Stimulated activated CD4-positive, alpha-beta T cell treated with anti-CD3 and anti-CD28 coated beads, Interleukin-4, amount 100 ng/mL, for 24 hours (primary cell): ENCODE measurements at places on chromosomes 1 and 21.

GRCh38 chr21:42651515-42652401 lies 1.7 kb upstream of the PDE9A start:
- DNase-seq, result no peak

DNA sequence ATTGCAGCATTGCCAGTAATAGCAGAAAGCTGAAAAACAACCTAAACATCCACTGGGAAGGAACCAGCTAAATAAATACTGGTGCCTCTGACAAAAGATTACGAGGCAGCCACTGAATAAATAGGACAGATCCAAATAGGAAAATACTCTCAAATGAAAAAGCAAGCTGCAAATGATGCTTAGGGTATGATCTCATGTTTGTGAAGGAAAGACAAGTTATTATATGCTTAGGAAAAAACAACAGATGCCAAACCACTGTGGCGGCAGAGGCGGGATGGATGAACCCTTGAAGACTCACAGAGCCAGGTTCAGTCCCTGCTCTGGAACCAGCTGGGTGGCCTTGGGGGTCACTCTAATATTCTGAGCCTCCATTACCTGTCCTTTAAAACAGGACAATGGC lies 41.6 kb downstream of the MATN1 start:
- no peak for DNase-seq

DNA sequence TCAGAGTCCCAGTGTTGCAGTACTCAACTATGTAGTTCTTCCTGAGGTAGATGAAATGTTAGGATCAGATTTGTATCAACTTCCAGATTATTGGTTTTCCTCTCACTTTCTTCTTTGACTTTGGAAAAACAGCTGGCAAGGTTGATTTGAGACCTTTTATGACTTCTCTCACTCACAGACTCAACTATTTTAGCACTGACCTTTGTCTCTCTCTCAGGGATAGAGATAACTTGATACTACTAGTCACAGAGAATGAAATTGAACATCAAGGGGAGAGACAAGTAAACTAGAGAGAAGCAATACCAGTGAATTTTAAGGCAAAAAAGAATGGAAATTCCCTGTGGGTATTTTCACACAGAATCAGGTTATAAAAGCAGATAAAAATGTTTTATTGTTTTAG lies 159.7 kb upstream of the B3GALT2 start:
- DNase-seq, result no peak

GRCh38 chr1:161836018-161836417 lies 69.9 kb downstream of the ATF6 start:
- DNase-seq, result no peak

DNA sequence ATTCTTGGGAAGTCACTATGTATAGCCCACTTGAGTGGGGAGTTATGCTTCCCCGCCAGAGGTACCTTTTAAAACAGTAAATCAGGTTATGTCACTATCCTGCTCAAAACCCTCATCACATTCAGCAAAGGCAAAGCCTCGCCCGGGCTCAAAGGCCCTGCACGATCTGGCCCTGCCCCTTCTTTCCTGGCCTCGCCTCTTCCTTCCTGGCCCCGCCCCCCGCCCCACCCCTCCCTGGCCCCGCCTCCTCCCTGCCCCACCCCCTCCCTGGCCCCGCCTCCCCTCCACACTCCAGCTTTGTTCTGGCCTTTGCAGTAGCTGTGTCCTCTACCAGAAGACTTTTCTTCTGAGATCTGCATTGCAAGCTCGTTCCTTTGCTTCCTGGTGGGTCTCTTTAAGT lies 6.6 kb downstream of the LDLRAD2 start:
- peak; percentile 27 for DNase-seq

DNA sequence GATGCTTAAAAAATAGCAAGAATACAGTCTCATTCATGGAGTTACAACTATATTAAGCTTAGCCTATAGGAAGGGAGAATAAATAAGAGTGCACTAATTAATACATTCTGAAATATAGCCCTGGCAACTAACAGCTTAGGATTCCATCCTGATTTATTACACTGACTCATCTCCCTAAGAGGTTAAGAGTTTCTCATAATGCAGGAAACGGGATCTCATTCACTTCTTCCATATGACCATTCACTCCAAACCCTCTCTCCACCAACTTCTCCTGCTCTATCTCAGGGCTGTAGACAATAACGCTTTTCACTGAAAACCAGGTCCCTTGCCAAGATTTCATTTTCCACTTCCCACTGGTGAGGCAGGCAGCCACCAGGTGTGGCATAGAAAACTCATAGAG lies 168.5 kb upstream of the PLD5 start:
- no peak for DNase-seq

DNA sequence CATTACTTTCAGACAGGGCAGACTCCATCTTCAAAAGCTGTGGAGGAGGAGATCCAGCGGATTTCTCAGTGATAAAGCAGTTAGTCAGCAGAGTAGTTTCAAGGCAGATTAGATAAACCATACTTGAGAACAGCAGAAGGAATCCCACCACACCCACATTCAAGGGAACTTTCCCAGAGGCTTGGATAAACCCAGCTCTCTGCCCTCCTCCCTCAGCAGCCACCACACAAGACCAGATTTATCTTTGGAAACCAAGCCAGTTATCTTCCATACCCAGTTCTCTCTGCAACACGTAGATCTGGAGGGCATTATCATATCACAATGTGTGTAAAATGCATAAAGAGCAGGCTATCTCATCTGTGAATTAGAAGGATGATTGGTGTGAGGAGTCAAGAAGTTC lies 40.2 kb downstream of the GFI1 start:
- DNase-seq, result no peak

DNA sequence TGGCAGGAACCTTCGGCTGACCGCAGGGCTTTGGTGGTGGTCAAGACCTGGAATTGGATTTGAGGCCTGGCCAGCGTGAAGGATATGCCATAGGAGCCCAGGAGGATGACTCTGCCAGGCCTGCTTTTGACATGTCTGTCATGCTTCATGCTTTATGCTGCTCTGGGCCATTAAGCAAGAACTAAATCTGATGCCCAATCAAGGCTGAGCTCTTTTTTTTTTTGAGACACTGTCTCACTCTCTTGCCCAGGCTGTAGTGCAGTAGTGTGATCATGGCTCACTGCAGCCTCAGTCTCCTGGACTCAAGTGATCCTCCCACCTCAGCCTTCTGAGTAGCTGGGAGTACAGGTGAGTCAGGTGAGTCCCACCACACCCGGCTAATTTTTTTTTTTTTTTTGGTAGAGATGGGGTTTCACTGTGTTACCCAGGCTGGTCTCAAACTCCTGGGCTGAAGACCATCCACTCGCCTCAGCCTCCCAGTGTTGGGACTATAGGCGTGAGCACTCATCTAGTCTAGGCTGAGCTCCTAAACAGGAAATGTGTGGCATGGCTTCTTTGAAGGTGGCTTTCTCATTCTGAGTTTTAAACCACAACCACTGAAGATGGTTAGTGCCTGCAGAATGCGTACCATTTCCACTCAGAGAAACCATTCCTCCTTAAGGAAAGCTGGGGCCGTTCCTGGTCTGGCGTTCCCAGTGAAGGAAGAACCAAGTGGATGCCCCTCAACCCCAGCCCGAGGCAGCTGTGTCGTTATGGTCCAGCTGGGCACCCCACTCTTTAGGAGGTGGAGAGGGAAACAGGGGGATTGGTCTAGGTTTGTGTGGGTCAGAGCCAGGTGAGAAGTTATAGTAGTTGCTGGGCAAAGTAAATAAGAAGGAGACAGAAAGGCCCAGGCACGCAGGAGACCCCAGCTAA lies 34.2 kb upstream of the ATP5PO start:
- DNase-seq, result peak; percentile 70

DNA sequence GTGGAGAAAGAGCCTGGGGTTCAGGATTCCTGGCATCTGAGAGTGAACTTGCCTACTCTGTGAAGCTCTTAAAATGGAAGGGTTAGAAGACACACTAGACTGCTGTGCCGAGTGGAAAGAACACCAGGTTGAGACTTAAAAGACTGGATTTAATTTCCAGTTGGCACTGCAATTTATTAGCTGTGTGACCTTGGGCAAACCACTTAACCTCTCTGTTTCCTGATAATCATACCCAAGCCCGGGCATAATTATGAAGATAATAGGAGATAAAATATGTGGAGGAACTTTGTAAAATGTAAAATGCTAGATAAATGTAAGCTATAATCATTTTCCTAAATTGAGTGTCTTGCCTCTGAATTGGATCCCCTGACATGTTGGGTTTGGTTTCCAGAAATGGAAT lies 4.7 kb upstream of the LHX4 start:
- no peak for DNase-seq

DNA sequence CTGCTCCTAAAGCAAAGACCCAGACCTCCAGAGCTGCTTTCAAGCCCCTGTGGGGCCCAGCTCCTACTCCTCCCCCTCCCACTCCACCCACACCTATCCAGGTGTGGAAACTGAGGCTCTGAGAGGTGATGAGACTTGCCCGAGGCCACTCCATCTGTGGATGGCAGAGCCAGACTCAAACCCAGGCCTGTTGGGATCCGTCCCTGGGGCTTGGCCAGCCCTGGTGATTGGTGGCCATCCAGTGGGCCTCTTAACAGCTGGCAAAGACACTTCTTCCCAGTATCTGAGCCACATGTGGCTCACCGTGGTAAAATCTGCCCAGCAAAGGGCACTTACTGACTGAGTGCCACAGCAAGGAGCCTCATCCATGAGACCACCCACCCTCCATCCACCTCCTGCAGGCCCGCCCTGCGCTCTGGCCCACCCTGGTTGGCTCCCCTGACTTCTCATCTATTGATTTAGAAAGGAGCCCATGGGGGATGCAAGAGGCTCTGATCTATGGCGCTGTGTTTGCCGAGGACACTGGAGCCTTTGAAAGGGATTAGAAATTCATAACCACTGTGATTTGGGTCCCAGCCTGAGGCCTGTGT lies 398.5 kb downstream of the PTPRU start:
- DNase-seq, result no peak

DNA sequence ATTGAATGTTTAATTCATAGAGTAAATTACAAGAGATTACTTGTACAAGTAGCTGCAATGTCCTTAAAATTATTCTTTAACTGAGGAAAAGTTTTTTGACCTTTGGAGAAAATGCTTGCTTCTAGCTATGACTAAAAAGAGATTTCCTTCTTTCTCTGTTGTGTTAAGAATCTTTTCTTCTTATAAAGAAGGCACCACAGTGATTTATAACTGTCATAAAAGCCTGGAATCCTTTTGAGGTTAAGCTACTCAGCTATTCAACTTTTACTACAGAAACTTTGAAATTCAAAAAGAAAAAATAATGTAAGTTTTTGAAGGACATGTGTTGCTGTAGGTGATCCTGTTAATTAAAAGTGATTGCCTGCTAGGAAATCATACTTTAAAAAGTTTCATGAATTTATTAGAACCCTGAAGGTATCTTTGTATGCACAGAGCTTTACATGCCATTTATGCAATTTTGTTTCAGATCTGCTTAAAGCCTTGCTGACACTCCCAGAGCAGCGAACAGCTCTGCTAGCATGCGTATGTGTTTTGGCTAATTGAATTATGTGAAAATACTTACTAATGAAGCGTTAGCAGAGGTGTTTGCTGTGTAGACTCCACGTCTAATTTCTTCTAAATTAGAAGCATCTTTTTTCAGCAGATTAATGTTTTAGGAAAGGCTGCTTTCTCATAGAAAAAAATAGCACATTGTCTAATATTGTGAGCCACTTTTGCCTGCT lies 94.7 kb upstream of the SMYD2 start:
- DNase-seq, result no peak

- DNase-seq, result no peak
Measured at GRCh38 chr1:199698222-199698621, 329.3 kb upstream of the NR5A2 start.

DNA sequence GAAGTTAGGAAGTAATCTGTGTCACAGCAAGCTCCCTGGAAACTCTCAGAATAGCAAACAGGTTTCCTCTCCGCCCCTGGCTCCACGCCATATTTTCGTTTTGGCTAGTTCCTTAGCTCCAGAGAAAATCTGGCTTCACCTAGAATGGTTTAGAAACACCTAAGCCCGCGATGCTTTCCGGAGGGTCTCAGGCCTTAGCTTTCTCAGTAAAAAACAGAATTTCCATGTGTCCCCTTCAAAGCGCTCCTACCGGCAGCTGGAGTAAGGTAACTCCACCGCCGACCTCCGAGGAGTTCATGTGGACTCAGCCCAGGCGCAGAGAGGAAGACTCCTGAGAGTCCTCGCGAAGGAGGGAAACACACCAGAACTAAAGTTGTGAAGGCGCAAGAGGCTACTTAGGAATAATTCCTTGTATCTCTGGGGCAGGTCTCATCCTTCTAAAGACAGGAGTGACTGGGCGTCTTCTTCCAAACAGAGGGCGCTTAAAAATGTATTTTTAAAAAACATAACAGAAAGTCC lies 406 bp downstream of the KIAA0040 start:
- DNase-seq, result peak; percentile 38

- DNase-seq, result no peak
Measured at GRCh38 chr1:171220081-171220420, 28.2 kb upstream of the FMO1 start.

DNA sequence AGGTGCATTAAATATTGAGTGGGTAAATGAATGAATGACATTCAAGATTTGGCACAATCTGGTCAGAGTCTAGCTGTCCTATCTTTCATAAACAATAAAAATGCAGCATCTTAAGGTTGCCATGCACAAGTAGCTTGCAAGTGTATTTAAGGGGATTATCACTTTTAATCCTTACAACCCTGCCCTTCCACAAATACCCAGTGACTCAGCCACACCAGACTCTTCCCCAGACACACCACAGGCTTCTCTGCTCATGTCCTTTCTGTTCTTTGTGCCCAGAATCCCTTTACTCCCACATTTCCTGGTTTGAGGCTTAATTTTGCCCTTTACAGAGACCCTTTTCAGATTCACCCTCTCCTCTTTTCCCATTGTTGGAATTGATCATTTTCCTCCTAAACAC lies 59.8 kb downstream of the KIRREL1 start:
- DNase-seq, result no peak

GRCh38 chr1:110150330-110151174 lies at the start of gene SLC6A17:
TSS of gene SLC6A17 (plus strand) at chr1:110150494. CDS start at chr1:110166930, 16,436 bp downstream.
- peak; percentile 33 for DNase-seq

- DNase-seq, result no peak
Measured at GRCh38 chr21:18869104-18869503, 465.5 kb upstream of the TMPRSS15 start.

GRCh38 chr1:234527346-234527745 lies 48.4 kb upstream of the TARBP1 start:
- DNase-seq, result no peak

GRCh38 chr1:111855260-111855659 lies 99.6 kb downstream of the DDX20 start:
- DNase-seq, result no peak

DNA sequence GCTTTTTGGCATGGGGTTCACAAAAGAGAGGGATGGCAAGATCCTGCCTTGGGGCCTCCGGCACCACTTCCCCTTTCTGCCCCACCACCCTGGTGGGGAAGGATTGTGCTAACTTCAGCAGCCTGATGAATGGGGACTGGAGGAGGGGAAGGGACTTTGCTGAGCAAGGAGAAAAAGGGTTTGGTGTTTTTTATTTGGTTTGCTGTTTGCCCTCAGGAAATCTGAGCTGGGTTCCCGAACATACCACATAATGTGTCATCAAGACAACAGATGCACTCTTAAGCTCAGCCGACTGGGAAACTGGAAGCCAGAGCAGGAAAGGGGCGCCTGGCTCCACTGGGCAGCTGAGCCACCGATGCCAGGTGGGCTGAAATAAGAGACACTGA lies 19.8 kb downstream of the OLFML2B start:
- no peak for DNase-seq
